Daoy (cell line): ENCODE measurements at places on chromosomes 12 and 14. TPM values are rescaled to one million over a fixed set of nuclear protein-coding genes. Genes with fewer than 3 reads are reported as not detected.

CAPS2 gene
- total RNA-seq, result 1.3 and 3.5 TPM in 2 replicates

SRSF9 gene
- total RNA-seq, result 267 and 282 TPM in 2 replicates

DLK1 gene
- 0.06 TPM in 1 of 2 replicates, not detected in the other for total RNA-seq

GARIN6 gene
- not detected in 2 replicates for total RNA-seq

TOMM20L gene
- total RNA-seq, result not detected in 2 replicates

ST8SIA1 gene
- not detected in 2 replicates for total RNA-seq

AHNAK2 gene
- 10.4 and 10.5 TPM in 2 replicates for total RNA-seq

METTL25 gene
- total RNA-seq, result 9.7 and 12.1 TPM in 2 replicates

SPX gene
- 1.1 and 1.4 TPM in 2 replicates for total RNA-seq

- DNase-seq, result no peak
These were observed 155.6 kb downstream of the CAND1 start for GRCh38 chr12:67424784-67425183.

DNA sequence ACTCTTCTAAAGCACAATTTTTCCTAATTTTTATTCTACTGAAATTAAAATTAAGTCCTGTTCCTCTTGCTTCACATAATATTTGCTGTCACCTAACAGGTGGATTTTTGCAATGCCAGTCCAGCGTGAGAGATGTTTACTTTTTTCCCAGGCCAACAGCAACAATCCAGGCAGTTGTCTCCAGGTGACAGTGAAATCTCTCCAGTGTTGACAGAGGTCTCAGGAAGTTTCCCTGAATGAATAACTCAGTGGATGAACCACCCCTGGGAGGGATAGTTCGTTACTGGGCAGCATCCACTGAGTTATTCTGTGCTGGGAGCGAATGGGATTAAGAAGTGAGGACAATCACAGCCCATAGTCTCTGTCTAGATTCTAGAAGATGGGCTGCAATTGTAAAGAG lies 7.1 kb upstream of the NT5DC3 start:
- DNase-seq, result no peak

DNA sequence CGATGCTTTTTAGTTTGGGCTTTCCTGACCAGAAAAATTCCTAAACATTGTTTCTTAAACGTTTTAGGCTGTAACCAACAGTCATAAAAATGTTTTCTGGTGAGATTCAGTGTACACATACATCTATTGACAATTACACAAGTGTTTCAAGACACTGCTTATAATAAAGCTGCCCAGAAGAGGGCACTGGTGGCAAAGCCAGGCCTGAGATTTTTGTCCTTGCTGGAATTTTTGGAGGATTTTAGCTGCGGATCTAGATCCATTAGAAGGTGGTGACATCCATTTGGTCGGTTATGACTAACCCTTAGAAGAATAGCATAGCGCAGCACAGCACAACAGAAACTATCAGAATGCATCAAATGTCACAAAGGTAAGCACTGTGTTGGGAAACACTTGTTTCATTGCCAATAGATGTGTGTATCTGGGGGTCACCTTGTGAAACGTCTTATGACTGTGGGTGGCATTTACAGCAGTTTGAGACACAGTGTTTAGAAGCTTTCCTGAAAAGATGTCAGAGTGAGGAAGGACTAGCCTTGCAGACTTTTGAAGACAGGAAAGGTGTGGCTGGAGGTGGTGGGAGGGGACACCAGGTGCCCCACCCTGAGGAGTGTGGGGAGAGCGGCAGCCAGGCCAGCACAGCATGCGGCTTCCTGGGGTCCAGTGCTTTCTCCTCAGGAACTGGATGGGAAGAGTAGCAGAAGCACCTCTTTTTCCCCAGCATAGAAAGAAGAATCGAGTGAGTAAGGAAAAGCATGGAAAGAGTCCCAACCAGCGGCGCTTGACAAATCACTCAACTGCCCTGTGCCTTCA lies 54.7 kb upstream of the FKBP4 start:
- peak; percentile 10 for DNase-seq

- no peak for DNase-seq
These were observed 21.3 kb upstream of the PAPLN start for GRCh38 chr14:73216030-73216429.

GRCh38 chr12:99092100-99092851 lies 447.2 kb downstream of the APAF1 start:
- DNase-seq, result no peak

DNA sequence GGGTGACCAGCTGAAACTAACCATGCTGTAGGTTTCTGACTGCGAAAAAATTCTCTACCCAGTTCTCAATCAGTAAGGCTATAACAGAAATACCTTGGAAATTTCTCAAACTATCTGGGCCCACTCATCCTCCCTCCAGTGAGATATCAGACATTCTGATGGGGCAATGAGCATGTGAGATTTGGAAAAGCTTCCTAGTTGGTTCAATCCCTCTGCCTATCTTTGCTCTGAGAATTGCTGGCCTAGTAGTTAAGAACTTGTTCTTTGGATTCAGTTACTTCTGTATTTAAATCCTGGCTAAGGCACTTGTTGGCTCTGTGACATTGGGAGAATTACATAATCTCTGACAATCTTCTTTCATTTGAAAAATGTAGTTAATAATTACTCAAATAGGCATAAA lies 119.4 kb downstream of the SLC15A5 start:
- no peak for DNase-seq

GRCh38 chr14:102344485-102344884 lies 18.2 kb downstream of the CINP start:
- no peak for DNase-seq

DNA sequence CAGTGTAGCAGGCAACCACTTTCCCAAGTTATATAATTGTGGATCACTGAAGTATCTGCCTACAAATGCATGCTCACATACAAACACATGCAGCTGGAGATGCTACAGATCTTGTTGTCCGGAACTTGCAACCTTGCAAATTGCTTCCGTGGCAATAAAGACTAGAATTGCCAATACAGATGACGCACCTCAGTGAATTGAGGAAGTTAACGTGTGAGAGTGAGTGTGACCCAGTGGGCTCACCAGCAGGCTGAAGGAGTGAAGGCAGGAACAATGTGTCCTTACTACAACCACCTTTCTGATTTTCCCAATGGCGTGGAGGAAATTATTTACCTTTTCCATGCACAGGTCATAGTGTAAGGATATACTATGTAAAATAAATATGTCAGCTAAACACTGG lies 89.4 kb upstream of the GRIP1 start:
- DNase-seq, result no peak

DNA sequence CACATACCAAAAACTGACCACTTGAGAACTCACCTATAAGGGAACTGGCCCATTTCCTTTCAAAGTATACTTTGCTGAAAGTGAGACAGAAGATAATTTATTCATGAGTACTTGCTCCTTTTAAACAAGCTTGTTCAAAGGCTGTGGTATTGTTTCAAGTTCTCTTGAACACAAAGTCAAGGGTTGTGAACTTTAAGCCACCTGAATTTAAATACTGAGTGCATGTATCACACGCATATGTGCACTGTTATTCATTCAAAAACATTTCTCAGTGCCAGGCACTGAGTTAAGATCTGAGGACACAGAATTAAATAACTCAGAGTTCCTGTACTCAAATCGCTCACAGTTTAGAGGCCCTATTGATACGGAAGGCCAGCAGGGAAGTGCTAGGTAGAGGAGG lies 19.1 kb upstream of the LDHB start:
- DNase-seq, result no peak

- DNase-seq, result no peak
These were observed 6.4 kb downstream of the SNX6 start for GRCh38 chr14:34623506-34623905.

DNA sequence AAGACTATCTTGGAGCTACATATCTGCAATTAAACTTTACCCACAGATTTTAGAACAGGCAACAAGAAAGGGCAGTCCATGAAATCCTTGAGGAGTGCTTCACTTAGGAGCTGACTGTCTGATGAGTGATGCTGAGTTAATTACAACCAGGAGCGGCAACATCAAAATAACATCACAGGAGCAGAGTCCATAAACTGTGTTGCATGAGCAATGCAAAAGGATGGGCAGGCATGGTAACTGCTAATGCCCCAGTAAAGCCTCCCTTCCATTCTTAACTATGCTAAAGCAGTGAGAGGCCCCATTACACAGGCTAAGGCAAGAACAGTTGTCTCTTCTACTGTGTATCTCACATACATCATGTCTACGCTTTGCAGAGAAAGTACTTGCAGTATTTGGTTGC lies 156.6 kb downstream of the PAX9 start:
- DNase-seq, result no peak

DNA sequence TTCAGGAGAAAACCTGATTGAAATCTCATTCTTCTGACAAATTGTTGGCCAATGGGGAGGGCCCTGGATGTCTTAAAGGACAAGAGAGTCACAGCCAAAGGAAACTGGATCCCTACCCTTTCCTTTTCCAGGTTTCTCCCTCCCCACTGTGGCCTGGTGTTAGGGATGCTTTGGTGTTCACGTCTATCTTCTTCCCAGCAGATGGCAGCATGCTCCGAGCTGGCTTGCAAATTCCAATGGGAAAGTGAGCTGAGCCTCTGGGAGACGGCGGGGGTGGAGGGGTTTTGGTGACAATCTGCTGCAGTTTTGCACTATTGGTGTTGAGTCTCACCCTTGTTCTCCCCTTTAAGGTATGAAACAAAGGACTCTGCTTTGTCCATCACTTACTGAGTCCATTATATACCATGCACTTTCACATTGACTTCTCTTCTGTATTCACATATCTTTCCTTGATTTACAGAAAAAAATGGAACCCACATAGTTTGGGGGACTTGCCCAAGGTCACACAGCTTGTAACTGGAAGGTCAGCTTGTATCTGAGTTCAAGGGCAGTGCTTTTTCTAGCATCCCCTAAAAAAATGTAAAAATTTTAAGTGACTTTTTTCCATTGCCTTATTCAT lies 39.3 kb downstream of the CCDC177 start:
- DNase-seq, result peak; percentile 63

DNA sequence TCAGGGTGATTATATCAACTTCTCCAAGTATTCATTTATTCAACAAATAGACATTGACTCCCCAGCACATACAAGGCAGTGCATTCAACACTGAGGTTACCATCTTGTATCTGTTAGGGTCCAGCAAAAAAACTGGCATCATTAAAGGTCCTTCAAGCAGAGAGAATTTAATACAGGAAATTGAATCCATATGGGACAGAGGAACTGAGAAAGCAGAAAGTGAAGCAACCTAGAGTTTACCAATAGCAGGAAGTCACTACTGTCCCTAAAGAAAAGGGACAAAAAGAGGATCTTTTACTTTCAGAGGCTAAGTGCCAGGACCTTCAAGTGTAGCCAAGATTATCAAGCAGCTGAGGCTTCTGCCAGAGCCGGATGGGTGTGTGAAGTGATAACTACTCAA lies 237.8 kb upstream of the TBX3 start:
- DNase-seq, result no peak

- no peak for DNase-seq
These were observed 518.9 kb downstream of the RERGL start for GRCh38 chr12:17571047-17571446.

DNA sequence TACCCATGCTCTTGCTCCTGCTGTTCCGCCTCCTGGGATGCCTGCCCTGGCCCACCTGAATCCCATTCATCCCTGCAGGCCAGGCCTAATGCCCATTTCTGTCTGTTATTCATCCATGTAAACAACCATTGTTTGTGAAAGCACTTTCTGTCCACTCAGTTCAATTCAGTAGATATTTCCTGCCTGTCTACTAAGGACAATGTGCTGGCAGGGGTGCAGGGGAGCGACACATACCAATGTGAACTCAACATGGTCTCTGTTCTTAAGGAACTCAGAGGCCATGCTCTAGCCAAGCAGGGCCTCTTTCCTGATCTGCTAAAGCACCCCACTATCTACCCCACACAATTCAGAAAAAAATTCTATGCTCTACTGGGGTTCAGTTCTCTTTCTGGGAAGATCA lies 88.5 kb upstream of the ZFP36L1 start:
- no peak for DNase-seq

- no peak for DNase-seq
These were observed 69.8 kb downstream of the ZFP36L1 start for GRCh38 chr14:68722968-68723566.

DNA sequence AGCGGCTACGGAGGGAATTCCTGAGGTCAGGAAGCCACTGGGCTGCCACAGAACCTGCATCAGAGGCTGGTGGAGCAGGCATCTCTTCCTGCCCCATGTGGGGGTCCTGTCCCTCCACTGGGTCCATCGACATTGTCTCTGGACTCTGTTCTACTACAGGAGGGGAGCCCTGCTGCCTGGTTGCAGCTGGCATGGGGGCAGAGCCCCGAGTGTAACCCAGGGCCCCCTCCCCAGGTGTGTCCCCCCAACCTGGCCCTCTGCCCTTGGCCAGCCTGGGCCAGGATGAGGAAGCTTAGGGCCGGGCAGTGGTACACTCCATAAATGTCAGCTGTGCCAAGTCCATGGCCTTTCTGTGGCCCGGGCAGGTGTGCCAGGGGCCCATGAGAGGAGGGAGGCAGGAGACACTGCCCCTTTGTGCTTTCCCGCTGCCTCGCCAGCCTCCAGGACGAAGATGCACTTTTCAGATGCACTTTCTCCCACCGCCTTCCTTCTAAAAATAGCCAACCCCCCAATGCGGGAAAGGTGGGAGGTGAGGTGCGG lies 4.0 kb upstream of the EXOC3L4 start:
- no peak for DNase-seq

DNA sequence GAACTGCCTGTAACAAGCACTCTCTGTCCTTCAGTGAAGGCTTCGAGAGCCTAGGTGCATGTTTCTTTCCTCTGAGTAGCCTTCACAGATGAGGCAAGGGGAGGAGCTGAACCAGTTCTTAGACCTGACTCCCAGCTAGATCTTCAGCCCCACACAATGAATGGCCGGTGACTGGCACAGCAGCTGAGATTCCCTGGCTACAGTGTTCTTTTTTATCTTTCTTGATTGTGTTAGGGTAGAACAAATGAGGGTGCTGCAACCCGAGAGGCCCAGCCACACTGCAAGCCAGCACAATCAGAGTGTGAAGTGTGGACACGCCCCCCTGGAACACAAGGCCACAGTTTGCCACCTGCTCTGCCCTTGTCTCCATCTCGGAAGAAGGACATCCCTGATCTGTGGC lies 19.1 kb upstream of the COL2A1 start:
- DNase-seq, result no peak

- DNase-seq, result peak; percentile 33
These were observed 110.6 kb upstream of the PRMT8 start for GRCh38 chr12:3380200-3381043.

DNA sequence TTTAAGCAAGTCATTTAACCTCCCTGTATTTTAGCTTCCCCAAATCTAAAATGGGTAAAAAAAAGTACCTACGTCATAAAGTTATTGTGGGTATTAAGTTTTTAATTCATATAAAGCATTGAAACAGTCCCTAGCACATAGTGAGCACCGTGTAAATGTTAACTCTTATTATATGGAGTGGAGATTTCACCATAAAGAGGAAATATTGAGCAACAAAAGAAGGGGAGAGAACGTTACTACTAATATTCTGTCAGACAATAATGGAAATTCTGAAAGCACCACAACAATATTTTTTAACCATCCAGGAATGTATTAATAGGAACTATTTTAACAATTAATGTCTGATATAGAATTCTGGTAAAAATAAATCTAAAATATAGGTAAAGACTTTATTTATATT lies 7.8 kb upstream of the CD163L1 start:
- no peak for DNase-seq

DNA sequence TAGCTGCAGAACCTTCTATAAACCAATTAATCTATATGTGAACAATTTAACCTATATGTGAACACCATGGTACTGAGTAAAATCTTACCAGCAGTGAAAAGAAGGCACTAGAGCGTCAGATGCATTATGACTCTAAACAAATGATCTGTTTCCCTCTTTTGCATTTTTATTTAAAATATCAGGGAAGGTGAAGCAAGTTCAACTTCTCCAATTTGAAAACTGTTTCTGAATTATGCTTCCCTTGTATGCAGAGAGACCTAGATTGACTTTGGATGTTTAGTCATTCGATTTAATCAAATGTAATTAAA lies 80.9 kb downstream of the DAD1 start:
- DNase-seq, result no peak

- no peak for DNase-seq
These were observed 14.3 kb downstream of the YBX3 start for GRCh38 chr12:10708862-10709261.
